Dorsolateral prefrontal cortex (tissue), 122 donors: ENCODE measurements at places on chromosomes 13 and 19.

- no peak for DNase-seq
These were observed 4.9 kb downstream of the ZNF574 start for GRCh38 chr19:42080764-42081375.

- no peak for DNase-seq
These were observed 85.1 kb downstream of the TNFRSF19 start for GRCh38 chr13:23655321-23655720.

DNA sequence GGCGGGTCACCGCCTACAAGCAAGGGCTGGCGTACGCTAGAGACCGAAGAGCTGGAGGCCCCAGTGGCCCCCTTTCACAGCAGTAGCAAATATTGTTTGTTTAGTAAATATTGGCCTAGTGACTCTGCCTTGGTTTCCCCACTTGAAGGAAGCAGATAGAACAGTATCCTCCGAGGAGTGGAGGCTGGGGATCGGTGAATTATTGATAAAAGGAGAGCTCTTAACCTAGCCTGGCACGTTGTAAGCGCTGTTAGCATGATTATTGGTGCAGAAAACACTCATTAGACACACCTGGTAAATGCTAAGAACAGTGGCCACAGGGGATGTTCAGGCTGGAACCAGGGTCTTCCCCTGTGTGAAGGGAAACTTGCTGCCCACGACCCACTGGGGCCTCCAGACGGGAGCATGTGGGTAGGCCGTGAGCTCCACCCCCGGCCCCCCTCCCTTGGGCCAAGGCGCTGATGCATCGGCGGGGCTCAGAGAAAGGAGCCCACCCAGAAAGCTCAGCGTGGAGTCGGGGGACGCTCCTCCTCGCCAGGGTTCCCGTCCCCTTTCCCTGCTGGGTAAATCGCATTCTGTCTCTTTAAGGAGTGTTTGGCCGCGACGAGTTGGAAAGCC, 2.3 kb downstream of the IER2 start:
- DNase-seq: no peak

DNA sequence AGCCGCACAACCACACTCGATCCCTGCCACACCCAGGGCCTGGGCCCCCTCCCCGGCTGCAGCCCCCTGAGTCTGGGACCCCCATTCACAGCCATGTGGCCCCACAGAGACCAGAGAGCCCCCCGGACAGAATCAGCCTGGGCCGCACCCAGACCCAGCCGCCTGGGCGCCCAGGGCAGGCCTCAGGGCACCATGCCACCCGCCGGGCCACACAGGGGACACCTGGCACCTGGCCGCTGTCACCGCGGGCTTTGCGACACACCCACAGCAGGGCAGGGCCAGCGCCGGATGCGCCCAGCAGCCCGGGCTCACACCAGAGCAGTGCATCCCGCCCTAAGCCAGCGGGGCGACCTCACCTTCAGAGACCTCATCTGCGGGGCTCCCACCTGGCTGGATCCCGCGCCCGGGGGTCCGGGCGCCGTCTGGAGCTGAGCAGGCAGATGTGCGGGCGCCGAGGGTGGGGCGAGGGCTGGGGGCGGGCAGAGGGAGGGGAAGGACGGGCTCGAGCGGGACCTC, 443 bp downstream of the TBXA2R start:
- DNase-seq: no peak

DNA sequence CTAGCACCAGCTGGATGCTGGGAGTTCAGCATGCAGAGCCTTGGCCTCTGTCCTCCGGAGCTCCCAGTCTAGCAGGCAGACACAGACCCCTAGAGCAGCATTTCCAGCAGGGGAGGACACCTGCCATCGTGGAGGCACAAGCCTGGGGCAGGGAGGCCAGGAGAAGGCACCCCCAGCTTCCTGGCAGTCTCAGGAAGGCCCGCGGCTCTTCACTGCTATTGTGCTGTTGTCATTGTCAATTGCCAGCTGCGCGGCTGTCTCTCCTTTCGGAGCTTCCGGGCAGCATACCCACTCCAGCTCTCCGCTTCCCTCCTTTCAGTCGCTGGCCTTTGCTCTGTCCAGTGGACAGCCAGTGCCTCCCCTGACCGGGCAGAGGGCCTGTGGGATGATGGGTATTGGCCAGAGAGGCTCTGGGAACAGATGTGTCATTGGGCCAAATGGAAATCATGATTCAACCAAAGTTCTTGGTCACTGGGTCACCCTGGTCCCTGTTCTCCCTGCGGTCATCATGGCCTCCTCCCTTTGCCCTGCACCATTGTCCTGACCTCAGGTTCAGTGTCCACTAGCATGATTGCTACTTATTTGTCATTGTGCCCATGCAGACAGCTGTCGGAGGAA, 93.0 kb downstream of the SLC7A1 start:
- DNase-seq: no peak

GRCh38 chr13:102869948-102870676, 24.3 kb downstream of the ERCC5 start:
- DNase-seq: no peak

DNA sequence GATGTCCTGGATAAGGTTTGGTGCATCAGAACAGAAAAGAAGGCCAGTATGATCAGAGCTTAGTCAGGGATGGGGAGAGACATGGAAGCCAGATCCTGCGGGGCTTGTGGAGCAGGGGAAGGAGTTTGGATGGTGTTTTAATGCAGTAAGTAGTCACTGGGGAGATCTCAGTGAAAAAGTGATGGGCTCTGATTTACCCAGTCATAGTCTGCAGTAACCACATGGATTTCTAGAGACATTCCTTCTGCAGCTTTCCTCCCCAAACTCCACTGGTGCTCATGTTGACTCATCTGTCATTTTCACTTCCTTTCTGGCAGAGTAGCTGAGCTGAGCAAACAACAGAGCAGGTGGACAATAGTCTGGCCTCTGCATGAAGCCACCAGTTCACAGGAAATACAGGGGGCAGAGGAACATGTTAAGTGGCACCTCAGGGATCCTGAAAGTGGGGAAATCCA, 144.1 kb downstream of the DPF1 start:
- no peak for DNase-seq

DNA sequence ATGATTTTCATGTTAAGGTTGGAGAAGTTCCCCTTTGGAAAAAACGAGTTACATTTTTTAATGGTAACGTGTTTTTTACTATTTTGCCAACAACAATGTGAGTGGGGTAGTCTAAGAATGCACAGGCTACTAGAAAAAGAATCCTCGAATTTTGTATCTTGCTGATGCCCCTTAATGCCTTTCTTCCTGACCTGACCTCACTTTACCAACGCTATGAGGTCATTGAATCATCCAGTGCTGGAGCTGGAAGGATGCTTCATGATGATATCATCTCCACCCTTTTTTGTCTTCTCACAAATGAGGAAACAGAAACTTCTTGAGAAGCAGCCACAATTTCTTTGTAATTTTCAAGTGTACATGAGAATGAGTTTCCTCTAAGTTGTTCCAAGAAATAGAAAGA, 8.2 kb upstream of the UBL3 start:
- DNase-seq: no peak

DNA sequence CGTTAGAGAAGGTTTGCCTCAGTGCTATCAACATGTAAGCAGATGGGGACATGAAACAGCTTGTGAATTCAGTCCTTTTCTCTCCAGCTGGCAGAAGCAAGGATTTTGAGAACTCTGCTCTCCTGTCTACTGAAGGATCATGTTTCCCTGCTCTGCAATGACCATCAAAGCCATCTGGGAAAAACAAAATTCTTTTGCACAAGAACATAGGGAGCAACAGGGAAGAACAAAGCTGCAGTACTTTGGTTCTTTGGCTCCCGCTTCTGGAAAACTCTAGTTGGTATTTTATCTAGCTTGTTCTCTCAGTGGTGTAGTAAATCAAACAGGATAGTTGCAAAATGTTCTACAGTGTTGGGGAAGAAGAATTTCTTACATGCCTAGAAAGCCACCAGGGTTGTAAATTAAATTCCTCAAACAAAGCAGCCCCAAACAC, 270.4 kb downstream of the ENOX1 start:
- no peak for DNase-seq

DNA sequence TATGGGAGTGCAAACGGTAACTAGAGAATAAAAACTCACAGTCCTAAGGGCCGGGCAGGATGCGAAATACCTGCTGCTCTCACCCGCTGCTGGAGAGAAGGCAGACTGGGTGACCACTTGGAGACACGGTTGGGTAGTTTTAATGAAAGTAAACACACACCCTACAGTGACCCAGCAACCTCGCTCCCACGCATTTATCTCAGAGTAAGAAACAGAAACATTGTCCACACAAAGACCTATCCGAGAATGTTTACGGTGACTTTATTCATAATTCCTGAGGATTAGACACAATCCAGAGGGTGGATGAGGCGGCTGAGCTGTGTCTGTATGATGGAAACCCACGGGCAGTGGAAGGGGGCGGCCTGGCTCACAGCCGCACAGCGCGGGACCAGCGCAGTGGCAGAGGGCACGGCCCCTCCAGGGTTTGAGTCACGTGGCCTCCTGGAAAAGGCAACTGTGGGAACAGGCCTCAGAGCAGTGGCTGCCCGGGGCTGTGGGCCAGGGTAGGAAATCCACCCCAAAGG, 73.5 kb upstream of the C13orf46 start:
- no peak for DNase-seq

GRCh38 chr13:95471960-95472359, 80.6 kb upstream of the CLDN10 start:
- no peak for DNase-seq

DNA sequence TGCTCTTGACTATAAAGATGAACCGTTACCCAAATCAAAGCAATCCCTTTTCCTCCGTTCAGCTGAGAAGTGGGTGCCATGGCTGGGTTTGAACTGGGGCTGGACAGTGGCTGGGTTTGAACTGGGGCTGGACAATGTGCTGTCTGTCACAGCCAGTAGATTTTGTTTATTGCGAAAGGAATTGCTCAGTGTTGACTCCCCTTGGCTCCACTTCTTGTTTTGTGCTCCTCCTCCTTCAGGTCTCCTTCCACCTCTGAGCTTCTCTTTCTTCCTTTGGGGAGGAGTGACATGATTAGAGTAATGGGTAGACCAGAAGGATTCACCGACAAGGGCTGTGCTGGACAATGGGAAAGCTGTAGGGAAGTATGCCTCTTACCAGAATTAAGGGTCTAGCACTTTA, 19.4 kb upstream of the MBNL2 start:
- no peak for DNase-seq
